HepG2 (cell line): ENCODE measurements at places on chromosomes 1 and 21. TPM values are rescaled to one million over a fixed set of nuclear protein-coding genes. Genes with fewer than 3 reads are reported as not detected.
A peak's percentile ranks its signal among the peaks of the same experiment; 100 is the strongest.

LELP1 gene
- not detected in 2 replicates for total RNA-seq

WRAP73 gene
- 18.1 and 21.0 TPM in 2 replicates for total RNA-seq

C1orf94 gene
- not detected in 2 replicates for total RNA-seq

C8A gene
- total RNA-seq = 8.6 and 15.0 TPM in 2 replicates

NUAK2 gene
- total RNA-seq = 1.1 and 1.2 TPM in 2 replicates

- peaks cover 46% of the 10 kb centered on the region for H3K4me1 ChIP-seq
- DNase-seq = peak; percentile 32
- no peaks in the 10 kb centered on the region for H3K36me3 ChIP-seq
- no peak overlapping the region for H3K4me3 ChIP-seq
Measured at GRCh38 chr1:91889717-91890459, 3.9 kb upstream of the TGFBR3 start.

DNA sequence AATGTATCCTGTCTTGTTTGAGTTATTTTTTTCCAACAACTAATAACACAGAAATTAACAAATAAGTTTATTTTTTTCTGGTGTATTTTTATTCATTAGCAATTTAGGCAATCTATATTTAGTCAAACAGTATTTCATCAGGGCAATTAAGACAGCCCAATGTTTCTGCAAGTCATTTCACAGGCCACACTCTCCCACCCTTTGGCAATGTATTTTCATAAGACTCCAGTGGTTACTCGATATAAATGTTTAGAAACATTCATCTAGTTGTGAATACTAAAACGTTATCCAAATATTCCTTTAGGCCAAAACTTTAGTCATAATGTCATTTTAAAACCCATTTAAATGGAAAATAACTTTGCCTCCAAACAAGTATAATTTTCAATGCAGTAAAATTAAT lies 142.1 kb downstream of the KCNT2 start:
- H3K36me3 ChIP-seq = no peaks in the 10 kb centered on the region
- H3K4me1 ChIP-seq = no peaks in the 10 kb centered on the region
- no peaks in the 10 kb centered on the region for H3K27me3 ChIP-seq
- H3K27ac ChIP-seq = no peak overlapping the region

DNA sequence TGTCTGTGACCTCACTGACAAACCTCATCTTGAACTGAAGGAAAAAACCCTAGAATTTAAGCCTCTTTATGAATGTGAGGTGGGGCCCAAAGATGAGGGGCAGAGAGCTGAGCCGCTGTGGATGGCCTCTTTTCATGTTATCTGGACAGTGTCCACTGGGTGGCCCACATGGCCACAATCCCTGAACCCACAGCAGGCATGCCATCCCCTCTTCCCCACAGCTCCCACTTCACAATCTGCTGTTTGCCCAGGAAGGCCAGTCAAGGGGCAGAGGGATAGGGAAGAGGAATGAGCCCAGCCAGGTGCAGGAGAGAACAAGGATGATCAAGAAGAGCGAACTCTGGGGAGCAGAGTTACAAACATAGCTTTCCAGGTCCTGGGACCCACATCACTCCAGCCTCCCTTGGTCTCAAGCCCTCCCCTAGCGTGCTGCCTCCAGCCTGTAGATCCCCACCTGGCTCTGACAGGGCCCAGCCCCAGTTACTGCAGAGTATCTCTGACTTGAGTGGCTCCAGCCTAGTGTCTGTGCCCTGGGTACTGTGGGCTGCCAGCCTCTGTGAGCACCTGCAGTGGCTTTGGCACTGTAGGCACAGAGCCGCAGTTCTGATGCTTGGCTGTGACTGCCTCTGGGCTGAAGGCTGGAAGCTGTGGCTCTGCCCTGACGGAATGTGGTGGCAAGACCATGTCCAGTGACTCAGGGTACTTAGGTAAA lies 1.9 kb upstream of the SLFNL1 start:
- H3K27ac ChIP-seq = no peak overlapping the region
- H3K36me3 ChIP-seq = peaks cover 2% of the 10 kb centered on the region; the same call in 1 of the 2 replicates
- H3K27me3 ChIP-seq = no peaks in the 10 kb centered on the region
- peak; percentile 16 for DNase-seq
- H3K4me3 ChIP-seq = no peak overlapping the region

DNA sequence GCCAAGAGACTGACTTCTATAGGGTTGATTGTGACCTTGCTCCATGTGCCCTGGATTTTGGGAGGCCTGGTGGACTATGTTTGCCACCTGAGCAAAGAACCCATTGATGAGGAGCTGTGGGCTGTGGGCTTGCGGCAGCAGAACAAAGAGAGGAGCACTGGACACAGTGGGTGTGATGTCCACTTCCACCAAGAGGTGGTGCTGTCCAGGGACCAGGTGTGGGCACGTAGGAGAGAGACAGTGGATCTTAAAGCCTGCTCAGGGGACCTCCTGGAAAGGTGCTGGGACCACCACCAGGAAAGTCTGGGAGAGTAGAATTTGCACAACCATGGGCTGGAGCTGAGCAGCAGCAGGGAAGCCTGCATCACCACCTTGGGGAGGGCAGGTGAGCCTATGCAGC lies 106.7 kb upstream of the ETS2 start:
- peaks cover 7% of the 10 kb centered on the region; the same call in 1 of the 3 replicates for H3K27me3 ChIP-seq
- peak; percentile 19 for DNase-seq
- H3K27ac ChIP-seq = no peak overlapping the region
- H3K4me3 ChIP-seq = no peak overlapping the region
- H3K36me3 ChIP-seq = no peaks in the 10 kb centered on the region
